ENCODE measurements at places on chromosomes 2 and 18. TPM values are rescaled to one million over a fixed set of nuclear protein-coding genes. Genes with fewer than 3 reads are reported as not detected.

Gene SLC4A5
- total RNA-seq: 188 TPM

Gene C1GALT1C1L
- total RNA-seq: 5.8 TPM

DNA sequence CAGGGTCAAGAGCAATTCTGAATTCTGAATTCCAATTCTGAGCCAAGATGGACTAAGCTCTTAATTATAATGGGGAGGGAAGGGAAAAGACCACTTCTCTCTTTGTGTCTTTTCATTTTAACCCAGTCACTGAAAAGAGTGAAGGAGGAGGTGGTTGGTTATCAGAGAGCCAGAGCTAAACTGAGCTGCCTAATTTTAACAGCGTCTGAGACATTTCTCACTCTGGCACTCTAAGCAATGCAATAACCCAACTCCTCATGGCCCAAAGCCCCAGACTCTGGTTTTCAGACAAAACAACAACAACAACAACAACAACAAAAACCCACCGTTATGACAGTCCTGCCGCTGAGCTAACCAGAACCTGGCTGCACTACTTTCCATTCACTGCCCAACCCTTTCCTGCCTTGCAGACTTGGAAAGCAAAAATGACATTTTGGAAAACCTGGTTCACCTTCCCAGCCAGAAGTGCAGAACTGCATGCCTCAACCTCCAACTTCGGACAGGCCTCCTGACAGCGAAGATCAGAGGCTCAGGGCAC is 1.0 kb downstream of the CHST10 start:
- H3K4me1 ChIP-seq: peaks cover 8% of the 10 kb centered on the region
- DNase-seq: no peak
- peak overlapping the region; percentile 4 for H3K27ac ChIP-seq
- H3K4me3 ChIP-seq: peak overlapping the region; percentile 68
- H3K27me3 ChIP-seq: no peaks in the 10 kb centered on the region

DNA sequence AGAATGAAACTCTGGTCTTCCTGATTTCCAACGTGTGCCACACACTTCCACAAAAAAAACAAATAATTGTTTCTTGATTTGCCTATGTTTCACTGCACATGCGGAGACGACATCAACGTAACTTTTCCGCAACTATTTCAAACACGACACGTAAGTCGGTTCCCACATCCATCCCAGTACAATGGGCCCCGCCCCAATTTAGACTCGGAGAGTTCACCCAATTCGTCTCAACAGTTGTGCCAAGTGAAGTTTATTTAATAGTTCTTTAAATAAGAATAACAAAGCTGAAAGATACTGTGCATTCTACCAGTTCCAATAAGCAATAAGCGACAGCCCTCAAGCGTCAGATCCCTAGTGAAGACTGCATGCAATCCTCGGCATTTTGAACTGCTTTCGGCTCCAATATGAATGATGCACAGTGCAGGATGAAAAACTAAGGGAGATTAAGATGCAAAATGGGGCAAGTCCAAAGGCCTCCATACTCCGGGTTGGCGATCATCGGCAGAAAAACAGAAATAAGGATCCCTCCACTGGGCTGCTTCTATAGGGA is 664 bp downstream of the CCT4 start:
- no peaks in the 10 kb centered on the region for H3K27me3 ChIP-seq
- peaks cover 8% of the 10 kb centered on the region for H3K4me1 ChIP-seq
- peak overlapping the region; percentile 76 for H3K4me3 ChIP-seq
- DNase-seq: peak; percentile 30
- peak overlapping the region; percentile 98 for H3K27ac ChIP-seq
- no peaks in the 10 kb centered on the region for H3K36me3 ChIP-seq

Gene MXD1
- 11.0 TPM for total RNA-seq

GRCh38 chr2:66633631-66634030 is 198.7 kb downstream of the MEIS1 start:
- no peak for DNase-seq
- H3K27me3 ChIP-seq: no peaks in the 10 kb centered on the region
- H3K4me3 ChIP-seq: no peak overlapping the region
- H3K4me1 ChIP-seq: no peaks in the 10 kb centered on the region

Gene SCN9A
- total RNA-seq: 117 TPM

All from testis (tissue), 5 donors.